ENCODE measurements at places on chromosomes 13 and 19.

GRCh38 chr19:35790981-35791813, 15.8 kb downstream of the ARHGAP33 start:
- DNase-seq = no peak

DNA sequence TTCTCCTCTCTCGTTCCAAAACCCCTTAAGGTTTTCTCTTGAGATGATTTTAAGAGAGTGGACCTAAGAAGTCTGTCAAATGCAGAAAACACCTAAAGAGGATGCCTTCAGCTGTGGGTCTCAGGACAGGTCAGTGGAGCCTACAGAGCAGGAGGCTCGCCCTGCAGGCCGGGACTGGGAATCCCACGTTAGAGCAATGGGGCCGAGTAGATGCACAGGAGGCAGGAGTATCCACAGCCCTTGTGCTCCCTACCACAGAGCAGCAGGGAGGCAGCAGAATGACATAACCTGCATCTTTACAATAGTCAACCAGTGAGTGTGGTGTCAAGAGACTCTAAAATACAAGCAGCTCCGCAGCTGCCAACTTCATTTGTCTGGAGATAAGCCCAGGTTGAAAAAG, 229.4 kb downstream of the MTUS2 start:
- DNase-seq = no peak

- no peak for DNase-seq
Observed at GRCh38 chr19:27660428-27660827, 1552.5 kb downstream of the UQCRFS1 start.

DNA sequence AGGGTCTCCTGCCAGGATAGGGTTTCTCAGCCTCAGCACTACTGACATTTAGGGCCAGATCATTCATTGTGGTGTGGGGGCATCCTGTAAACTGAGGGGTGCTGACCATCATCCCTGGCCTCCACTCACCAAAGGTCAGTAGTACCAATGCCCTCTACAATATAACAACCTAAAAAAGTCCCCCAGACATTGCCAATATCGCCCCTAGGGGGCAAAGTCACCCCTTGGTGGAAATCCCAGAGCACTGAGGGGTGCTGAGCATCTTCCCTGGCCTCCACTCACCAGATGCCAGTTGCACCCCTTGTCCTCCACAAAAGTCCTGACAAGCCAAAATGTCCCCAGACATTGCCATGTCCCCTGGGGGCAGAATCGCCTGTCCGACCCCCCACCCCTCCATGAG, 21.6 kb downstream of the CPAMD8 start:
- no peak for DNase-seq

Measured in stimulated activated CD4-positive, alpha-beta T cell treated with anti-CD3 and anti-CD28 coated beads, Interleukin-1b, Interleukin-23, amount 100 ng/mL, for 1 hour (primary cell).